ENCODE measurements at places on chromosomes 2 and 18. TPM values are rescaled to one million over a fixed set of nuclear protein-coding genes. Genes with fewer than 3 reads are reported as not detected.

Gene DUSP19
- total RNA-seq = 0.38 TPM

Gene GPD2
- total RNA-seq = 52.1 TPM

Gene GALR1
- not detected for total RNA-seq

Gene SPDYA
- 1.4 TPM for total RNA-seq

Gene CCDC93
- total RNA-seq = 23.7 TPM

Gene NEURL3
- total RNA-seq = not detected

Gene SNTG2
- total RNA-seq = not detected

Gene RAB3GAP1
- total RNA-seq = 129 TPM

Gene MBD1
- total RNA-seq = 221 TPM

Gene PSMA8
- total RNA-seq = not detected

Gene LHCGR
- not detected for total RNA-seq

Gene B4GALT6
- total RNA-seq = 2.4 TPM

Gene ZNF514
- total RNA-seq = 12.5 TPM

Gene AMER3
- total RNA-seq = under 0.01 TPM

Gene NEB
- 0.90 TPM for total RNA-seq

Gene R3HDM1
- total RNA-seq = 3.7 TPM

Gene PRKAG3
- not detected for total RNA-seq

Gene MRPL30
- total RNA-seq = 21.5 TPM

Gene BOLL
- total RNA-seq = not detected

Gene CNTNAP5
- total RNA-seq = not detected

Gene CXCR1
- total RNA-seq = not detected

Gene TLX2
- not detected for total RNA-seq

Gene UGT1A7
- total RNA-seq = 2.2 TPM

Measured in bronchial epithelial cell (primary cell).